ENCODE measurements at places on chromosomes 7 and 10.
A peak's percentile ranks its signal among the peaks of the same experiment; 100 is the strongest.

DNA sequence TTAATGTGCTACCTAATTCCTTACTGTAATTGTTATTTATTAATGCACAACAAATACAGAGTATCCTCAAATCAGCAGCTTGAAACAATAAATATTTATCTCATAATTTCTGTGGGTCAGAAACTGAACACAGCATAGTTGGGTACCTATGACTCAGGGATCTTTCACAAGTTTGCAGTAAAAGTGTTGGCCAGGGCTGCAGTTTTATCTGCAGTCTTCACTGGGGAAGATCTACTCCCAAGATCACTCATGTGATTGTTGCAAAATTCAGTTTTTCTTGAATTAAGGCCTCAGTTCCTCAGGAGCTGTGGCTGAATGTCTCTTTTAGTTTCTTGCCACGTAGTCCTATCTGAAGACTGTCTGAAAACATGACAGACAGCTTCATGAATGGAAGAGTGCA is 237.8 kb downstream of the ZWINT start:
- no peak for DNase-seq

GRCh38 chr10:98316661-98317060 is 48.7 kb upstream of the LOXL4 start:
- no peak for DNase-seq

DNA sequence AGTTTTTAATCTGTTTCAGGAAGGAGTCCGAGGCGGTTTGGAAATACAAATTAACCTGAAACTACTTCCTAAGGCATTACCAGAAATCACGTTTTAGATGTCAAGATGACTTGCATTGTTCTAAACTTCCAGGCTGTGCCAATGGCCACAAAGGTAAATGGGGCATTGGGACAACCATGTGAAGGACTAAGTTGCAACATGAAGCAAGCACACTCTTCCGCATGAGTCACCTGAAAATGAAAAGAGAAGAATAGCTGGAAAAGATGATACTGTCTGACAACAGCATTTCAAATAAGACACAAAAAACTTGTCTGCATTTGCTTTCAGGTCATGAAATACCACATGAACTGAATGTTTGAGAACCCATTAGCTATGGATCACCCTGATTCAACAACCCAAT is 262.1 kb downstream of the AHR start:
- DNase-seq, result no peak

- DNase-seq, result no peak
These were observed 73.2 kb upstream of the TPK1 start for GRCh38 chr7:144908943-144909556.

DNA sequence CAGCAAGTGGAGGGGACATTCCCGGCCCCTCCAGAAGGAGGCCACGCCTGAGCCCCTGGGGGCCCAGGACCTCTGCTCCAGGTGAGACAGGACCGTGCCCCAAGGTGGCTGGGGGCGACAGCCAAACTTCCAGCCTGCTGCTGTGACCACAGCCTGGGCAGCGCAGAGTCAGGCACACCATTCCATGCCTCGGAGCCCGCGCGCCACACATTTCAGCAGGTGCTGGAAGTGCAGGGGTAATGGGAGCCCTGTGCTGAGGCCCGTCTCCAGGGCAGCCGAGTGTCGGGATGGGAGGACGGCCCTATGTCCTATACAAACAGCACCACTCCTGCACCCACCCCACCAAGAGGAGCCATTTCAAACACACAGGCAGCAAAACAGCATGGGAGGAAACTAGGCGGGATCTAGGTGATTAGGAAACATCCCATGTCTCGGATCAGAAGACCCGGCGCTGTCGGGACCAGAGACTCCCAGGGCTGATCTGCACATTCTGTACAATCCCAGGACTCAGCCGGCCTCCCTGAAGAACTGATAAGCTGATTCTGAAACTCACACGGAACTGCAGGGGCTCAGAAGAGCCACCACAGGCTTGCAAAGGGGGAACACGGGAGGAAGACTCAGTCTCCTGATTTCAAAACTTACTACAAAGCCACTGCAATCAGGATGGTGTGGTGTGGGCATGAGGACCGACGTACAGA is 272.3 kb downstream of the ELFN1 start:
- no peak for DNase-seq

DNA sequence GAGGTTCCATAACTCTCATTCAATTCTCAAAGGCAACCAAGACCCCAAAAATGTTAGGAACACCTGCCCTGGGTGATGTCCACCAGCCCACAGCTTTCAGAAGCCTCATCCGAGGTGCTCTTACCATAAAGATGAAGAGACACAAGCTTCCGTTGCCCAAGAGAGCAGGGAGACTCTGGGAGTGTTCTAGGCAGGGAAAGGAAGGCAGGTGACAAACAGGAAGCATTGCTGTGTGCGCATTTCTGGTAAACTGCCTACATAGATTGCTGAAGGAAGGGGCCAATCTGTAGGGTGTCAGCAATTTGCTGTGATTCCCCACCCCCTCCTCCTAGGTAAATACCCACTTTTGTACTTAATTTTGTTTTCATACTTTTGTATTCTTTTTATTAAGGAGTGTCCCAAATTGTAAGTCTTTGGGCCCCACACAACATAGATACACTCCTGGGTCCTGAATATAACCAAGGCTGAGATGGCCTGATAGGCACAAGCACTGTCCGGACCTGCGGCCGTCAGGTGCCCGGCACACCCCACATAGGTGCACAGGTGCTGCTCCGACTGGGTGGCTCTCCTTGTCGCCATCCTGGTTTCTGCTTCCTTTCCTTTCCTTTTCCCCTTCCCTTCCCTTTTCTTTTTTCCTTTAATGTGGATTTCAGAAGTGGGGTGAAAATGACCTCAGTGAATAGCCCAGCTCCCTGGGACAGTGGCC is 51.4 kb upstream of the SMNDC1 start:
- DNase-seq, result peak; percentile 66

GRCh38 chr7:92739091-92739490 is 97.3 kb downstream of the CDK6 start:
- peak; percentile 40 for DNase-seq

DNA sequence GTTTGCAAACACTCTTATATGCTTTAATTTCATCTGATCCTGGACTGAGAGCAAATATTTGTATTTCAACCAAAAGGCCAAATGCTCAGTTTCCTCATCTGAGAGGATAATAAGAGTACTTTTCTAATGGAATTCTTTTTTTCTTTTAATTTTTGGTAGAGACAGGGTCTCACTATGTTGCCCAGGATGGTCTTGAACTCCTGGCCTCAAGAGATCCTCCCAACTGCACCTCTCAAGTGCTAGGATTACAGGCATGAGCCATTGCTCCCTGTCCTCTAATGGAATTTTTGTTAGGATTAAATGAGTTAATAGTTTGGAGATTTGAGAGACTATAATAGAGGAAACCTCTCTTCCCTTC is 68.4 kb upstream of the KMT2E start:
- no peak for DNase-seq

- DNase-seq, result no peak
These were observed 30.0 kb upstream of the SRGN start for GRCh38 chr10:69057951-69058297.

DNA sequence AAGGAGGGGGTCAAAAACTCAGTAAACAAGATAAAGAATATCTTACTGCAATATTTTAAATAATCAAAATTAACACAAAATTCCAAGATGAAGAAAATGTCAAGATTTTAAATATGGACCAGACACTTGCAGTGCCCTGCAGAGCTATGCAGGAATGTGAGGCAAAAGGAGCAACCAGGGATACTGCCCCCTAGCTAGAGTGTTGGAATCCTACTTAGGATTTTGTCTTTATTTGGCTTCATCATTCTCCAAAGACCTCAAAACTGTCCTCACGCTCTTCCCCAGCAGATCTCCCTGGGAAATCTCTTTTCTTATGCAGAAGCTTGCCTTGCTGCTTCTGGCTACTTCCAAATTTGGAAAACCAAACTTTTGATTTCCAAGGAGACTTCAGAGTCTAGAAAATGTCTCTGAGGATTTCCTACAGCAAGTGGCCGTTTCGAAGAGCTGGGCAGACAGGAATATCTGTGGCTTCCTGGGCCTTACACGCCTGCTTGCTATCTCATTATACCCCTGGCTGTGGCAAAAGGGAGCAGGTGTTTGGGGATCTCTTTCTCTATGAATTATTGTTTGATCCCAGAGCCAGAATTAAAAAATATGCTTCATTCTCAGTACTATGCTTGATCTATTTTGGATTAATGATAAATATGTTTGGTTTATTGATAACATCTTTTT is 232.2 kb upstream of the BMPER start:
- no peak for DNase-seq

DNA sequence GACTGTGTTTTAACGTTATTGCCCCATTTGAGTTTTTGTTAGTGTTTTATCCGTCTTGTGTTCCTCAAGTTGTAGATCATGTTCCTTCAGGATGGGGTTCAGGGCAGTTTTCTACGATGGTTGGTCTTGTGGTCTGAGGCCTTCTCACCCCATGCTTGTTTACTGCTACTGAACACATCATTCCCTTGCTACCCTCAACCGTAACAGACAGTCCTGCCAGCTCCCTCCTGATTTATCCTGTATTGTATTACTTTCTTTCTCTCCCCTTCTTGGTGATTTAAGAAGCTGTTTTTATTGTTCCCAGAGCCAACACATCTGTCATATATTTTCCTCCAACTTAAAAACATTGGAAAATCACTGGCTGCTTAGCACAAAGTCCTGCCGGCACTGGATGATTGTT is 719.8 kb downstream of the INHBA start:
- DNase-seq, result no peak

GRCh38 chr10:85262992-85263391 is 934.6 kb downstream of the CCSER2 start:
- DNase-seq, result no peak

GRCh38 chr10:43681220-43681619 is 32.5 kb upstream of the ZNF32 start:
- no peak for DNase-seq

GRCh38 chr10:7410862-7411670 is at the start of gene SFMBT2:
Gene SFMBT2 (minus strand): TSS chr10:7411034. CDS start chr10:7381898, 29,136 bp downstream.
- peak; percentile 70 for DNase-seq

- no peak for DNase-seq
These were observed 38.4 kb downstream of the FAM13C start for GRCh38 chr10:59323831-59324401.

GRCh38 chr10:132507956-132508490 is 29.6 kb upstream of the INPP5A start:
- no peak for DNase-seq

- DNase-seq, result no peak
These were observed 166.3 kb upstream of the RNF32 start for GRCh38 chr7:156474241-156474743.

DNA sequence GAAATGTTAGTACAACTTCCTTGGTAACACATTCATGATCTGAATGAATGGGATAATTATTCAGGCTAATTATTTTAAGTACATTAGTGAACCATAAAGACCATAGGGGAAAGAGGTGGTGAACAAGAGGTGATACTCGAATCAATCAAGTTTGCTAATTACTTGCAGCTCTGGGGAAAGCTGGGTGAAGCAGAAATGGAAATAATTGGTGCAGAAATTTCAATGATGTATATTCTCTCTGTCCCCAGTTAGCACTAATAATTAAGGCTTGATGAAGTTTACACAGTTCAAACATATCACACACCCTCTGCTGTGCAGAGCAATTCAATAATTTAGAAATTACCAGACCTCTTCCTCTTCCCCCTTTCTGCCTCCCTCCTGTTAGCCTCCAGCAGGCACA is 49.4 kb upstream of the OPALIN start:
- DNase-seq, result no peak

DNA sequence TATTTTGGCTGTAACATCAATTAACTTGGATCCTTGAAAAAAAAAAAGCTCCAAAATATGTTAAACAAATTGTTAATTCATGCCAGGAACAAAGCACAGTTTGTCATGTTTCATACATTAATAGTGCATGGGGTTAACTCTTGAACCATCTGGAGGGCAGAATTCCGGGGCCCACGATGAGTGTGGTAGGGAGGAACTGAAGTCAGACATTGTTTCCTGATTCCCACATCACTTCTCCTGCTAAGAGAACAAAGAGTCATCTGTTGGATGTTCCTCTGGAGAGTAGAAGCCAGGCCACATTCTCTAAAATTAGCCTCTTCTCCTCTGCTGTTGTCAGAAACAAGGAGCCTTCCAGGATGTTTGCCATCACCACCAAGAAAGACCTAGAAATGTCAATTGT is 54.6 kb downstream of the TMEM178B start:
- DNase-seq, result no peak

DNA sequence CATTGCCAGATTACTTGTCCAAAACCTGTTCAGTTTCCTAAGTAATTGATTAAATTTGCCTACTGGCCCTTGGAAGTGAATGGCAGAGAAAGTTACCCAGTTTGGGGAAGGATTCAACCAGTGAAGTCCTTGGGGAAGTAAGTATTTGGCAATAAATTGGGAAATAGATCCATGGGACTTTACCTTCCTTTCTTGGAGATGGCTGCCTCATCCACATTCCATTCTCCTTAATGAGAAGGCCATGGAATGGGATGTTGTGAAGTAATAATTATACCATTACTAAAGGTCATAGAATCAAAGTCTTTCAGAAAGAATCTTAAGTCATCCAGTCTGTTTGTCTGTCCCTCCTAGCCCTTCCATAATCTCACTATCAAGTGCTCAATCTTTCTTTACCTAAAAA is 4.5 kb upstream of the COPG2 start:
- DNase-seq, result no peak

- peak; percentile 35 for DNase-seq
These were observed 5.4 kb upstream of the SUV39H2 start for GRCh38 chr10:14873090-14873760.

- DNase-seq, result peak; percentile 47
These were observed 23.5 kb upstream of the C1QL3 start for GRCh38 chr10:16545116-16545736.

DNA sequence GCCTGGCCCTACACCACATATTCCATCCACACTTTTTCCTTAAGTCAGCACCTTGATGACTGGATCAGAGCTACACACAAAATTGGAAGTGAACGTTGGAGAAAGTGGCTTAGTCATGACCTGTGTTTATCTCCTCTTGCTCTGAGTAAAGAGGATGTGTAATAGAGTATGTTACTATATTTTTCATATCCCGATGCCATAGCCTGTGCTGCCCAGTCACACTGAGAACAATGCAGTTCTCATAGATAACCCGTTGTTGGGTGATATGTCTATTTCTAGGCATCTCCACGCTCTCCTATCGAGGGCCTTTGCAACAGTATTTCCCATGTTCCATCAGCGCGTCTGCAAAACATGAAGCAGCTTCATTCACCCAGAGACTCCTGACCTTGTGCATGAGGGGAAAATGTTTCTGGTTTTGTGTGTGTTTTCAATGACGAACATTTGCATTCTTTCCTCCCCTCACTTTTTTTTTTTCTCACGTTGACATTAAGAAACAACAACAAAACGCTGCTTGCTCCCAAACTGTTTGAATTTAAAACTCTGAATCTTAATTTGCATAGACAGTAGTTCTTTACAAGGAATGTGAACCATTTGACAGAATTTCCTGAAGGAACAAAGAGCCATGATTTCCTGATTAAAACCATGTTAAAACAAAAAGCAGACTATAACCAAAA is 43.4 kb downstream of the GRK5 start:
- peak; percentile 50 for DNase-seq

DNA sequence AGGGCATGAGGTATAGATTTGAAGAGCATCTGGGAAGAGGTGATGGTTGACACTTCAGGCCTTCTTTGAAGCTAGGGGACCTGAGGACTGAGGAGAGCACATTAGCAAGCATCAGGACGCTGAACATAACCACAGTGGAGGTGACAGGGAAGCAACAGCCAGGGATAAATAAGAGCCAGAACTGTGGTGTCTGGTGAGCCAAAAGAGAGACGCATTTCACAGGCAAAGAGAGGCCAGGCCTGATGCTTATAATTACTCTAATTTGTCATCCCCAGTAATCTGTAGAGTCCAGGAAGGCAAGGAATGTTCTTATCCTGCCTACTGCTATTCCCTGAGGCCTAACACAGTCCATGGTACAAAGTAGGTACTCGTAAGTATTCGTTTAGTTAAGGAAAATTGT is 10.4 kb upstream of the FAS start:
- DNase-seq, result no peak

GRCh38 chr7:123208793-123209192 is 9.0 kb upstream of the SLC13A1 start:
- DNase-seq, result no peak

Measured in activated CD4-positive, alpha-beta T cell treated with anti-CD3 and anti-CD28 coated beads, Interleukin-2, Interleukin-6, amounts not matched to agents 100 ng/mL and 50 ng/mL, durations not matched to agents 16 hours and 8 hours (primary cell).